ENCODE measurements at places on chromosomes 5 and 9.

DNA sequence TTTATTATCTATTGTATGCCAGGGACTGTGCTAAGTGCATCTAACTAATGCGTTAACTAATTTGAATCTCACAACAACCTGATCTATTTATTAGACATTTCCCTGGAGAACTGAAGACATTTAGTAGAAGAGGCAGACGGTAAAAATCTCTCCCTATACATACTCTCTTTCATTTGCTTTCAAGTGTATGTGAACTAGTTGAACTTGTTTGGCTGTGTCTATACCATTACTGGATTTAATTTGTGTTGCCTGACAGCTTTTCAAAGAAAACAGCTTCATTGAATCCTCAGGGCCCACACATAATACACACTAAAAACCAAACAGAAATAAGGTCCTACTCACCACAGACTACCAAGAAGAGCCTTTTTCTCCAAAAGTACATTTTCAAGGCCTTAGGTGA, 133.6 kb upstream of the NR3C1 start:
- no peak for DNase-seq

DNA sequence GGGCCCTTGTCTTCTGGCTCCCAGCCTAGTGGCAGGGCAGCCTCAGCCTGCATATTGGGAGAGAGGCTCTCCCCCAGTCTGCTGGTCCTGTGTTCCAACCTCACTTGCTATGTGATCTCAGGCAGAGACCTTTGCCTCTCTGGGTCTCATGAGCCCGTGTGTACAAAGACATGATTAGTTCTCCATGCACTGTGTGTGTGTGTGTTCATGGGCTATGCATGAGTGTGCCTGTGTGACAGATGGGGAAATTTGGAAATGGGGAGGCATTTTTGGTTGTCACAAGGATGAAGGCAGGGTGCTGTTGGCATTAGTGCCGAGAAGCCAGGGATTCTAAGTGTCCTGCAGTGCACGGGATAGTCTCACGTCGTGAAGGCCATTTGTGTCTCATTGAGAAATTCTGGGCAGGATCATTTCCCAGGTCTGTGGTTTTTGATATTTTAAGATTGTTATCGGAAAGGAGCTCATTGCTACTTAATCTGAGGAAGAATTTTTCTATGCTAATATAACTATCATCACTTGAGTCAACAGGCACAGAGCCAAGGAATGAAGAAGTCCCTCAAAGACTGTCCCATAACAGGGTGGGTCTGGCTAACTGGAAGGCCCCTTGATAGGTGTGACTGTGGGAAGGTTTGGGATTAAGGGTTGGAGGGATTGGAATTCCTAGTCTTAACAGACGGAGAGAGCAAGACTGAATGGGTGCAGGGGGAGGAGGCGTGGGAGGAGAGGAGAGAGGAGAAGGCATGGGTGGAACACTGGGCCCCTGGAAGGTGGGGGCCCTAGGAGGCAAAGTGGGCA, 168.5 kb downstream of the RGS3 start:
- DNase-seq, result no peak

DNA sequence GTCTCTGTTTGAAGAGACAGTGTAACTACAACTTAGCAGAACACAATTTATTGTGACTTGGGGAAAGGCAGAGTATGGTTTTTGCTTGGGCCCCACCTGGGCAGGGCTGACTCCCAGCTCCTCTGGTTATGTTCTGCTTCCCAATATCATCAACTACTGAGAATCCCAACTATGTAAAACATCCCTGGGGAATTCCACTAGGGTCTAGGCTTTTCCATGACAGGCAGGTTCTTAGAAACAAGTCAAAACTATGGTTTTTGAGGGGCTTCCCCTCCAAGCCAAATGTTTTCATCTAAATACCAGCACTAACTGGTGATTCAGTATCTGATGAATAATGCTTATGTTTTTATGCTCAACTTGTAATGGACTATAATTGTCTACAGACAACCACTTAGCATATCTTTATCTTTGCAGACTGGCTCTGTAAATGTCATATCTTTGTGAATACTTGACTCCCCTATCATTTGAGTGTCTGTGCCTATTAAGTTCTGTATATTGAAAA, 409.5 kb downstream of the PDE4D start:
- no peak for DNase-seq

- no peak for DNase-seq
Measured at GRCh38 chr9:5443850-5444249, 6.1 kb upstream of the PLGRKT start.

DNA sequence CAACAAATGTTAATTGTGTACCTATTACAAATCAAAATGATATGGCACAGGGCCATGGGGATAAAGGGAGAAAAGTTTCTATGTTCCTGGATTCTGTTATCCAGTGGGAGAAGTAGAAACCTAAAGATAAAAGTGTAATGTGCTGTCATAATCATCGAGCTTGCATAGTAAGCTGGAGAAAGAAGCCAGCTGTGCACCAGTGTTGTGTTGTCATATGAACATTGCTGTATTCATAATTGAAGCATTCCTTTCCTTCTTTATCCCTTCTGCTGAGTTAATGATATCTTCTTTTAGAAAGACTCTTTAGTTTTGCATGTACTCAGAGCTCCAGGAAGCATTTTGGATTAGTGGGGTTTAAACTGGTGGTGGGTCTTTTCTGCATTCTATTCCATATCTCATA, 39.5 kb downstream of the NTRK2 start:
- no peak for DNase-seq

DNA sequence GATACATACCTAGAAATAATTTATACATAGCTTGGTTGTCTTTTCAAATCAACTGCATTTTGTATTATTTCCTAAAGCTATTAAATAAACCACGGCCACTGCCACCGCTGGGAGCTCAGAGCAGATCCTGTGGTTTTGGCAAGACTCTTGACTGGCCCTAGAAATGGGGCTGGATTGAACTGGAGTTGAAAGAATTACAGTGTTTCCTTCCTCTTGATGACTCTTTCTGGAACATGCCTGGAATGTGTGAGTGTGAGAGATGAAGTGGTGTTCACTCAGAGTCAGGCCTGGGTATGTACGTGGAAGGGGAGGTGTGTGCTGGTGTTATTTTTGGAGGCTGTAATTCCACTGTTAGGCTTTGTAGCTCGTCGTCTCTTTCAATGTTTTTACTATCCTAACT, 45.9 kb downstream of the TEK start:
- no peak for DNase-seq

DNA sequence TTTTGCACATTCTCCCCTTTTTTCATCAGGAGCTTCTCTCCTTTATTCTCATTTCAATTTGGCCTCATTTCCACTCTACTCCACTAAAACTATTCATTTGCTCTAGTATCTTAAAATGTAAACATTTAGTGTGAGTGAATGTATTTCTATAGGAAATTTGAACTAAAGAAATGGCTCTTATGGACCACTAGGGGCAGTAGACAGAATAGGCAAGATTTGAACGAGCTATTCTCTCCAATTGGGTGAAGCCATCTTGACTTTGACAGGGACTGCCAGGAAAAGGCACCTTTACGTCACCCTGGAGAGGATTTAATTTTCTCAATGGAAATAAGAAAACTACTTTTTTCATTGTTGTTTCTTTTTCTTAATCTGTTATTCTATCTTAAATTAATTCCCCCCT, 666.3 kb downstream of the DNAH5 start:
- no peak for DNase-seq

- DNase-seq, result no peak
Measured at GRCh38 chr9:78923966-78924659, 627.2 kb downstream of the PSAT1 start.

DNA sequence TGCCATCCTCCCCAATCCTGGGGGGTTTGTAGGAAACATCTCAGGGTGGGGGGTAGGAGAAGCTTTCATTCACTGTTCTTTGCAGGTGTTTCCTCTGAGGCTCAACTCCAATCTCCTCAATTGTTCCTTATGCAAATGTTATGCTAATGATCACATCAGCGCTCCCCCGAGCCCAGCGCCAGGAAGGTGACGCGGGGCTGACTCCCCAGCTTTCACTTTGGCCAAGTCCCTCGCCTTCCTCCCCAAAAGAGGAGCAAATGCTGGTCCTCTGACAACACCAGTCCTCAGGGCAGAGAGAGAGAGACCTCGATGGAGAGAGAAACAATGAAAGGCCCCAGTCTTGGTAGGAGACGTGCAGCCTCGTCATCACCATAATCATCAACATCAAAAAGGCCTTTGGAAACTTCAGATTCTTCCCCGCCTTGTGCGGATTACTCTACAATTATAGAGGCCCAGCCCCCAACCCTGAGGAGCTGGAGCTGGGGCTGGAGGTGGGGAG, 39.1 kb downstream of the PCDH1 start:
- DNase-seq, result no peak

DNA sequence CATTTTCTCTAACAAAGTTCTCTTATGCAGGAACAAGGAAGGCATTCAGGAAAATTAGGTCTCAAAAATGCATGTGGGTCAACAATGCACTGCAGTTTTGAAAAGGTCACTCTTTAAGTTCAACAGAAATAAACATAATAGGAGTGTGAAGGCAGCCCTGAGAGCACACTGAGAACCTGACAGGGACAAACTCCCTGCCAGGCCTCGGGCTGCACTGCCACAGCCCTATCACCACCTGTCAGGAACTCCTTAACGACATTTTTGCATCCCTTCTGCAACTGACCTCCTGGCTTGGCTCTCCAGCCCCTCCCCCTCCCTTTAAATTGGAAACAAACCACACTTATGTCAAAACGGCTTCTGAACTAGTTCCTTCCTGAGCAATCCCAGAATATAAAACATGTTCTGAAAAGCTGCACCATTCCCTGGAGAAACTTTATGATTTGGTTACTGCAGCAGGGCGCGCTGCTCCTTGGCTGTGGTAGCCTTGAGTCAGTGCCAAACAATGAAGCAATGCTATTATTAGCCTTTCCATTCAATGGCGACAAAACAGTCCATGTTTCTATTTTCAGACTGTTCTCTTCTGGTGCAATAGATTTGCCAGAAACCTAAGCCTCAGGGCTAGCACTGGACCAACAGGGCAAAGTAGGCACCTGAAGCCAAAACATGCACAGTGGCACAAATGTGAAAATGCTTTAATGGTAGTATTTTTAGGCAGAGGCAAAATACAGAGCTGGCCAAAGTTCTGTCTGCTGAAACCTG, 160.1 kb upstream of the ZNF608 start:
- peak; percentile 23 for DNase-seq

- DNase-seq, result no peak
Measured at GRCh38 chr5:33834334-33834733, 57.5 kb downstream of the ADAMTS12 start.

DNA sequence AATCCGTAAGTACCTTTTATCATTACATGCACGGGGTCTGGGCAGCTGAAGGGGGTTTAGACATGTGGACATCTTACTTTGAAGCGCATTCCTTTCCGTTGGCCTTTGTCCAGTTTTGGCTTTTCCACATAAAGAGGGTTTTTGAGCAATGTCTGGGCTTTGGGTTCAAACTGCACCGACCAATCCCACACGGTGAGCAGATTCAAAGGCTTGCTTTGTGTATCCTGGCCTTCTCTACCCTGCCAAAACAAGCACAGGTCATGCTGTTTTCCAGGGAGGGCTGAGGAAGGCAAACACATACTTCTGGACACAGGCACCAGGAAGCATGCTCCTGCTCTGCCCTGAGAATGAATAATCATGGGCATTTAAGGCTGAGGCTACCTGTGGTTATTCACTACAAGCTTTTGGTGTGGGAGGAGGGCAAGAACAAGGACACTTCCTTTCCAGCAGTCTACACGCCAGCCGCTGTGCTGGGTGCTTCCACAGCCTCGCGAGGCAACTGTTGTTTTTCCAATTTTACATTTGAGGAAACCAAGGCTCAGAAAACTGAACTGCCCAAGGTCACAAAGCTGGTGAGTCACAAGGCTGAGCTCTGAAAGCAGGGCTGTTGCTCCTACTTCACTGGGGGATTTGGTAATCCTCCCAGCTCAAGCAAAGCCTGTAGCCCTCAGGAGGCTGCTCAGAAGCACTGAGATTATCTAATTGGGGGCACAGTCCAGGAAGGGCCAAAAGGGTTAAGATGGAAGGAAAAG, 59.8 kb upstream of the GOLPH3 start:
- peak; percentile 82 for DNase-seq

Measured in WERI-Rb-1 (cell line).